Hematopoietic multipotent progenitor cell treated with erythropoietin and hydrocortisone succinate and interleukin-3 and kit ligand, for 6 days (in vitro differentiated cells): ENCODE measurements at places on chromosomes 13 and 19.

DNA sequence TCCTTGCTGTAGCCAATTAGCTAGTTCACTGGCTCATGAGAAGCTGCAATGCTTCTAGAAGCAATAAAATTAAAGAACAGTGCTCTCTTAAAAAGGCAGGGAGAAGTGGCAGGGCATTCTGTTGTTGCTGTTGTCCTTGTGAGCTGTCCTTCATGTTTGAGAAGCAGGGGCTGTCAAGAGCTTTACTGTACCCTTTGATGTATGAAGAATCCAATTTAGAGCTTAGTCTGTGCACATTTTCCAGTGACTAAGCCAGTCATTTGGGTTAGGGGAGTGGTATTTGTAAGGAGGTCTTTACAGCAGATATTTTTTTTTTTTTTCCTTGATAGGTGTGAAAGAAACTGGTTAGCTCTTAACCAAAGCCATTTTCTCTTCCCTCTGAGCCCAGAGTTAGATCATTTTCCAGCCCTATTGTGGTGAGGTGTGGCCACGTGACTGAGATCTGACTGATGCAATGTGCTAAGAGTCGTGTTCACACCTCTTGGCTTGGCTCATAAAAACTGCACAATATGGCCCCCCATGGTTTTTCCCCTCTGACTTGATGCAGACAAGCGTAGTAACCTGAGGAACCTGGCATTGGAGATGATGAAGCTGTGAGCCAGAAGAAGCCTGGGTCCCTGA, 309.6 kb upstream of the TMTC4 start:
- no peak for DNase-seq

DNA sequence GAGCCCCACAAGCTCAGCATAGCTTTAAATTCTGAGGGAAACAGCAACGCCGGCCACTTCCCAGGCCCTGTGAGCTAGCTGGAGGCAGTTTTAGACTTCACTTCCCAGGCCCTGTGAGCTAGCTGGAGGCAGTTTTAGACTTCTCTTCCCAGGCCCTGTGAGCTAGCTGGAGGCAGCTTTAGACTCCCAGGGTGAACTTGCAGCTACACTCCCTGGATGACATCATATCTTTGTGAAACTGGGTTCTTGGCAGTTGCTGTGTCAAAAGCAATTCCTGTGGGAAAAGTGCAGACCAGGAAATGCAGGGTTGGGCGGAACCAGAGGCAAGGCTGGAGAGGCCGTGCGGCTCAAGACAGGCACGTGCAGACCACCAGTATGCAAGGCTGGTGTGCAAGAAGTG, 12.7 kb downstream of the SOX1 start:
- no peak for DNase-seq

GRCh38 chr19:33040994-33041827, 23.5 kb downstream of the RHPN2 start:
- no peak for DNase-seq

DNA sequence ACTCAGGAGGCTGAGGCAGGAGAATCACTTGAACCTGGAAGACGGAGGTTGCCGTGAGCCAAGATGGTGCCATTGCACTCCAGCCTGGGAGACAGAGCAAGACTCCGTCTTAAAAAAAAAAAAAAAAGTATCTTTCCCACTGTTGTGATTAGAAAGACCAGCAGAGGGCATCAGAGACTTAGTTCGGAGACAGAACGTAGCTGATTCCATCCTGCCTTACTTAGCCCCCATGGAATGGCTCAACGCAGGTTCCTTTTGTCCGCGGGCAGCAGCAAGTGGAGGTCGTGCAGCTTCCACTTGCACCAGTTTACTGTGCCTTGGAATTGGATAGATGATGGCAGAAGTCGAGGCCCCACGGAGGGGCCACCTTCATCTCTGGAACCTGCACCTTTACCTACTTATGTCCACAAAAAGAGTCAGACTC, 8.1 kb downstream of the TIMM29 start:
- DNase-seq, result peak; percentile 94

GRCh38 chr13:41955605-41956004, 5.3 kb downstream of the VWA8 start:
- DNase-seq, result no peak

DNA sequence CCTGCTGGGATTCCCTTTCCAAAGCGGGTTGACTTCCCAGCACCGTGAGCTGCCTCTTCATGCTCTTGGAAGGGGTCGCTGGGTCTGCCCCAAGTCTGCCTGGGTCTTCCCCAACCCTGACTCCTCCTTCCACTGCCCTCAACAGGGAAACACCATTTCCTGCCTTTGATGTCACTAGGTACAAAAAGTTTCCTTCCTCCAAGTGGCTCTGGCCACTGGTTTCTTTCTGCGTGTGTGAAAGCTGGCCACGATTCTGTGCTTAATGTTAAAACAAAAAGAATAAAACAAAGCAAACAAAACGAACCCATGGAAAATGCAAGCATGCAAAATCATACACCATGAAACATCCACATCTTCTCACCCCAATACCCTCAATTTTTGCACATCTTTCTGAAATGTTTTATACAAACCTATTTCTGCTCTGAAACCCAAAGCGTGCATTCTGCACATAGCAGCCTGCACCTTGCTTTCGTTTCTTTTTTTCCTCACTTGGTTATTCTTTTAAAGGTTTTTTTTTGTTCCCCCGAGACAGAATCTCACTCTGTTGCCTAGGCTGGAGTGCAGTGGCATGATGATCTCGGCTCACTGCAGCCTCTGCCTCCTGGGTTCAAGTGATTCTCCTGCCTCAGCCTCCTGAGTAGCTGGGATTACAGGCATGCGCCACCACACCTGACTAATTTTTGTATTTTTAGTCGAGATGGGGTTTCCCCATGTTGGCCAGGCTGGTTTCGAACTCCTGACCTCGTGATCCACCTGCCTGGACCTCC, 12.5 kb upstream of the TNFSF9 start:
- DNase-seq, result no peak

DNA sequence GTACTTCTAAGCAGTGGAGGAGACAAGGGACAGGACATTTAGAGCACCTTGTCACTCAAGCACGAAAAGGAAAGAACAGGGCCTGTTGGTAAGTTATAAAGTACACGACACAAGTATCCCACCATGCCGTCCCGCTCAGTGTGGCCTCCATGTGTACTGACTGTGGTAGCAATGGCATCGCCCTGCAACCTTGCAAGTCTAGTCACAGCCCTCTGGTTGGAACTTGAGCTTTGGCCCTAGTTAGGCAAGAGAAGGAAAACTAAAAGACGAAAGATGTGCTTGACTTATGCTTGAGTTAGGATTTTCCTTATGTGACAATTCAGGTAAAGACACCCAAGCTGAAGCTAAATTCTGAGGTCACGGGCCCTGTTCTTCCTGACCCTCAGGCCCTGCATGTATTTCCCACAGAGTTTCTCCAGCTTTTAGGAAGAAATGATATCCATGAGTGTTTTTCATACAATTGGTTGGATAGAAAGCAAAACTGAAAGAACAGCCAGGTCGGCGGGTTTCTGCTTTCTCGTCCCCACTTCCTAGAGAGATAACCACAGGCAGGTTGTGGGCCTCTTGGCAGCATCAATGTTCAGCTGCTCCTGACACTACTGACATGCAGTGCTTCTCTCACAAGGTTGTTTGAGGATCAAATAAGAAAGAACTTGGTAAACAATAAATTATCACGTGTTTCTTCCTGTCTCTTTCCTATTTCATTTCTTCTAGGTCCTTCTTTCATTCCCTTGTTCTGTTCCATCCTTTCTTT, 216.2 kb downstream of the IRS2 start:
- DNase-seq, result peak; percentile 19

DNA sequence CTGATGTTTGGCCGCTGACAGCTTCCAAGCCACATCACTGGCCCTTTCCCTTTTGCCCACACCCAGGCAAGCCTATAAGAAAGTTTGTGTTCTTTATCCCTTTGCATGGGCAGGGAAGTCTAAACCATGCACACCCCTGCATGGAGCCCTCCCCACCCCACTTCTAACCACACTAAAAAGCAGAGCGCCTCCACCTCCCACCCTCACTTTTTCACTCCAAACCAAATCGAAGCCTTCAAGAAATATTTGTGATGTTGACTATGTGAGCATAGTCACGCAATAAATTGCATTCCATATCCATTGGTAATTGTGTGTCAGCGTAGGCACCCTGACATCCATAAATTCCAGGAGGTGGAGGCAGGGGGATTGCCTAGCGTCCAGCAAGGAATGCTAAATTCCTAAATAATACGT, 104.4 kb upstream of the LSM14A start:
- DNase-seq, result no peak

- peak; percentile 39 for DNase-seq
Measured at GRCh38 chr13:21297447-21297846, 121.0 kb downstream of the MRPL57 start.

DNA sequence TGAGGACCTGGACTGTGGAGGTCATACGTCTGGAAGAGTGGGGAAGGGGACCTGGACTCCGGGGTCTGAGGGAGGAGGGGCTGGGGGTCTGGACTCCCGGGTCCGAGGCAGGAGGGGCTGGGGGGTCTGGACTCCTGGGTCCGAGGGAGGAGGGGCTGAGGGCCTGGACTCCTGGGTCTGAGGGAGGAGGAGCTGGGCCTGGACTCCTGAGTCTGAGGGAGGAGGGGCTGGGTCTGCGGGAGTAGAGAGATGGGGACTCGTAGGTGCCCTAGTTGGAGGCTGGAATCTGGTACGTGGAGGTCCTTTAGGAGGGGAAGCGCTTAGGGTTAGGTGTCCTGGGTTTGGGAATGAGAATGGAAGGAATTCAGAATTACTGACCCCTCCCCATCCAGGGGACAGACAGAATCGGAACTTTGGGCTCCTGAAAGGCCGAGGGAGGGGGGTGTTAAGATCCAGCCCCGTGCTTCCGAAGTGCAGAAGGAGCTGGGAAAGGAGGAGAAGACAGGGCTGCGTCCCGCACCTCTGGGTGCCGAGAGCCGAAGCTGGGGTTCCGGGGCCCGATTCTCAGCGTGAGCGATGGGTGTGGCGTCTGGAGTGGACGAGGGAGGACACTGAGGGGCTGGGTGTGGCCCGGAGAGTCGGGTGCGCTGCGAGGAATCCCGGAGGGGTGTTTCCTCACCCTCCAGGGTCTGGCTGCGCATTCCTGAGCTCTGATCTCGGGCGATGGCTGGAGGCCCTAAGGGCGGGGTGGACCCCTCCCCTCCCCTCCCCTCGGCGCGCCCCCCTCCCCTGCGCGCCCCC, 608 bp downstream of the MYADM start:
- peak; percentile 47 for DNase-seq

DNA sequence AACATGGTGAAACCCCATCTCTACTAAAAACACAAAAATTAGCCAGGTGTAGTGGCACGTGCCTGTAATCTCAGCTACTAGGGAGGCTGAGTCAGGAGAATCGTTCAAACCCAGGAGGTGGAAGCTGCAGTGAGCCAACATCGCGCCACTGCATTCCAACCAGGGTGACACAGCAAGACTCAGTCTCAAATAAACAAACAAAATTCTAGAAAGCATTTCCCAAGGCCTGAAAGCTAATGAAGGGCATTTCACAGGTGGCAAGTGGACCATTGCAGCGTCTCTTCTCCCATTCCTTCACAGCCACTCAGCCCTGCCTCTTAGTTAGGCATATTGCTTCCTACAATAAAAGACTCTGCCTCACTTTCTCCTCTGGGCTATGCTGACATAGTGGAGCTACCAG, 13.5 kb upstream of the RXFP2 start:
- DNase-seq, result no peak

DNA sequence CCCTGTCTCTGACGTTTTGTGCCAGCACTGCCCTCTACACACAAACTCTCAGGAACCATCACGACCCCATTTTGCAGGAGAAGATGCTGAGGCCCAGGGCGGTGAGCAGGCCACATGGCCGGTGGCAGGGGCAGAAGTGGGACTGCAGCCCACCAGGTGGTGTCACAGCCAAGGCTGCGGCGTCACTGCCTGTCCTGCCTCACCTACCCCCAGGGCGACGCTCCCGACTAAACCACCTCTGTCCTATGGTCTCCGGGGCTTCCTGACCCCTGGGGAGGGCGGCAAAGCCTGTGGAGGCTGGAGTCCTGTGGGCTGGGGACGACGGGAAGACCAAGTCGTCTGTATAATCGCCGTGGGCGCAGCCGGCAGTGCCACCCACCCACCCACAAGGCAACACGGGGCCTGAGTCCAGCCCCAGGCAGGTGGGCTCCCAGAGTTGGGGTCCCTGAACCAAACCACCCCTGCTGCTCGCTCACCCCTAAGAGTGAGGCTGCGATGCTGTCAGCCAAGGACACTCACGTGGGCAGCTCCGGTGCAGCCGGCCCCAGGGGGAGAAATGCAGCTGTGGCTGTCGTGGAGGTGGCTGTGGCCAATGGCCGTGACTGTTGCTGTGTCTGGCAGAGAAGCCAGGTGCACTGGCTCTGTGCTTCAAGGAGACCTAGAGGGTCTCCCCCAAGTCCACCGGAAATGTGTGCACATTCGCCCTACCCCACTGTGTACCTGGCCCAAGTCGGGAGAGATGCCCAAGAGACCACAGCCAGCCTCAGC, 29.7 kb downstream of the RASA3 start:
- no peak for DNase-seq

GRCh38 chr19:30593356-30593755, 221.2 kb downstream of the ZNF536 start:
- no peak for DNase-seq

DNA sequence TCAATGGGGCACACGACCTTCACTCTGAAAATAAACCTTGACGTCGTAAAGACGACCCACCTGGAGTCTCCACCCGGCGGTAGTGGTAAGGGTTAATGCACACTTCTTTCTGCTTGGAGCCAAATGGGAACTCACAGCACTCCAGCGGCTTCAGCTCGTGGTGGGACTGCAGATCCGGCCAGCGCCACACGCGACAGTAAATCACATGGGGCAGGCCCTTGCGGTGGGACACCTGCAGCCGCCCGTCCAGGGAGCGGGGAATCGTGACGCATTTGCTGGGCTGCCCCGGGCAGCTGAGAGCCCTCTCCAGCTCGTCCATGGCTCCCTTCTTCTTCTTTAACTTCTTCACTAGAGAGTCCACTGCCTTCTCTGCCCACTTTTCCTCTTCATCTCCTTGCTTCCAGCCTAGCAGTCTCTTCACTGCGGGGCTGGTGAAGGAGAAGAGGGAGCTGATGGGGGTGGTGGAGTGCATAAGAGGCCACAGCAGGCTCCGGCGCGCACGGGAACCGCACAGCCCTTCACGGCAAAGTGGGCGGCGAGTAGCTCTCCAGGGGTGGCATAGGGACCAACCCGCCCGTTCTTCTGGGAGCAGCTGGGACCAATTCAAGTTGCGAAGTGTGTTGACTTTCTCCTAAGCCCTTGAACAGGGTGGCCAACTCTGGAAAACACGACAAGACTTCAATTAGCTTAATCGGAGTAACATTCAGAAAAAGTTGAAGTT, 40.7 kb downstream of the SMAD9 start:
- no peak for DNase-seq
